Activated CD4-positive, alpha-beta T cell treated with anti-CD3 and anti-CD28 coated beads for 24 hours (primary cell): ENCODE measurements at places on chromosomes 13 and 19.

GRCh38 chr13:70893832-70894231 lies 785.6 kb upstream of the KLHL1 start:
- no peak for DNase-seq

GRCh38 chr13:37602733-37603381 lies 4.3 kb upstream of the POSTN start:
- no peak for DNase-seq

DNA sequence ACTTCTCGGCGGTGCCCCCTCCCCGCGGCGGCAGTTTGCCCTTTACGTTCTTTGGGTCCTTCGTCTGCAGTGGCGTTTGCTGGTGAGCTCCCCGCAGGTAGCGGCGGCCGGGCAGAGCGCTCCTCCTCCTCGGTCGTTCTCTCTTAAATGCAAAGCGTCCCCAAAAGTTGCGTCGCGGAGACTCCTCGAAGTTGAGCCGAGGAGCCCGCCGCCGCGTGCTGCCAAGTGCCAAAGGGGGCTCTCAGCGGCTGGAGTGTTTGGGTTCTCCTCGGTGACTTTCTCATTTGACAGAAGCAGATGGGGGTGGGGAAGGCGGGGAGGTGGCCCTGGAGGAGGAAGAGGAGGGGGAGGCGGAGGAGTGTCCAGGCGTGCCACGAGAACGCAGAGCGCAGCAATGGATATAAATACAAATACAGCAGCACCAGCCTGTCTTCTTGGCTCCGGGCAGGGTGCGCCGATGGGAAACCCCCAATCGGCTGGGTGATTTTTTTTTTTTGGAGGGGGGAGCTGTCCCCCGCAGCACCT lies at the start of gene SOX21:
SOX21 (minus strand) TSS at position 259 of the 525 bp plus-strand sequence. CDS start 496 bp downstream, outside the sequence.
- DNase-seq, result no peak

GRCh38 chr19:34362679-34363069 lies 2.3 kb upstream of the GPI start:
- no peak for DNase-seq

GRCh38 chr13:96632536-96633320 lies 361.5 kb downstream of the OXGR1 start:
- no peak for DNase-seq

DNA sequence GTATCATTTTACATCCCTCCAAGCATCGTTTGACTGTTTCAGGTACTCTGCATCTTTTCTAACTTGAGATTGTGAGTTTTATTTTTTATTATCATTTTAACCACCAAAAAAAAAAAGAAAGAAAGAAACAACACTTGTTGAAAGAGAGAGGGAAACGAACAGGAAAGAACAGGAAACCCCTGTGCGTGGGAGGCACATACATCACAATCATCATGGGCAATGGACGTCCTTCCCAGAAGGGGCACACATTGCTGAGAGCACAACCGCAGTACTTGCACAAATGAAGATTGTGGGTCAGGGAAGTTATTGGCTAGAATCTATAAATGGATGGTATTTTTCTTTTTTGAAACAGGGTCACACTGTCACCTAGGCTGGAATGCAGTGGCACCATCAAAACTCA lies 1.7 kb downstream of the CLC start:
- DNase-seq, result peak; percentile 3

DNA sequence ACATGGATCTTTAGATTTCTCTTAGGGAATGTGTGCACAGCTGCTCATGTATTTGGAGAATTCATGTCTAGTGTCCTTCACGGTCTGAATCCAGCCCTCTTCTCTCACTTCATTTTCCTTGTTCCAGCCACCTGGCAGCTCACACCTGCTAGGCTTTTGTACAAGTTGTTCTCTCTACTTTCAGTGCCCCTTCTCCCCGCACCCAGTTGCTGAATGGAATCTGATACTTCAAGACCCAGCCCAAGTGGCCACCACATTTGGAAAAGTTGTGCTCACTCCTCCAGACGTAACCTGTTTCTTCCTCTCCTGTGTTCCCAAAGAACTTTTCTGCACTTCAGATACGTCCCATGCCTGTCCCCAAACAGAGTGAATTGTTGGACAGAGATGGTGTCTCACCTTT lies 235.6 kb downstream of the SHISA2 start:
- DNase-seq, result no peak

- no peak for DNase-seq
These were observed 195.7 kb upstream of the UBL3 start for GRCh38 chr13:30045916-30046704.

GRCh38 chr19:58429745-58430144 lies 10.2 kb downstream of the ZNF132 start:
- DNase-seq, result no peak

- DNase-seq, result no peak
These were observed 16.1 kb downstream of the ZNF536 start for GRCh38 chr19:30388327-30388726.

- no peak for DNase-seq
These were observed 1.3 kb downstream of the FARP1 start for GRCh38 chr13:98144027-98144741.

GRCh38 chr13:112888238-112889111 lies 80.5 kb upstream of the MCF2L start:
- no peak for DNase-seq

DNA sequence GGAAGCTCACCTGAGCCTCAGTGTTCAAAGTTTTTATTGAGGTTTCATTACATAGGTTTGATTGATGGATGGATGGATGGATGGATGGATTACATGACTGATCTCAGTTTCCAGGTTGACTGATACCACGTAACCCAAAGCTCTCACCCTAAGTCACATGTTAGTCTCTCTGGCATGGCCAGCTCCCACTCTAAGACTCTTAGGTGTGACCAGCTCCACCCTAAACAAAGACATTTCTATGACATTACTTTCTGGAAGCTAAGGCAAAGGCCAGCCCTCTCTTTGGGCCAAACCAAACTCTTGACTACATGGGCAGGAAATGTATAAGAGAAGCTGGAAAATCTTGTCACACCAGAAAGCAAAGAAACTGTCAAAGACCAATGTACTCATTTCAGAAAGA lies 28.6 kb downstream of the POLR1D start:
- DNase-seq, result no peak

GRCh38 chr19:51263808-51264207 lies 12.9 kb downstream of the SIGLECL1 start:
- no peak for DNase-seq

DNA sequence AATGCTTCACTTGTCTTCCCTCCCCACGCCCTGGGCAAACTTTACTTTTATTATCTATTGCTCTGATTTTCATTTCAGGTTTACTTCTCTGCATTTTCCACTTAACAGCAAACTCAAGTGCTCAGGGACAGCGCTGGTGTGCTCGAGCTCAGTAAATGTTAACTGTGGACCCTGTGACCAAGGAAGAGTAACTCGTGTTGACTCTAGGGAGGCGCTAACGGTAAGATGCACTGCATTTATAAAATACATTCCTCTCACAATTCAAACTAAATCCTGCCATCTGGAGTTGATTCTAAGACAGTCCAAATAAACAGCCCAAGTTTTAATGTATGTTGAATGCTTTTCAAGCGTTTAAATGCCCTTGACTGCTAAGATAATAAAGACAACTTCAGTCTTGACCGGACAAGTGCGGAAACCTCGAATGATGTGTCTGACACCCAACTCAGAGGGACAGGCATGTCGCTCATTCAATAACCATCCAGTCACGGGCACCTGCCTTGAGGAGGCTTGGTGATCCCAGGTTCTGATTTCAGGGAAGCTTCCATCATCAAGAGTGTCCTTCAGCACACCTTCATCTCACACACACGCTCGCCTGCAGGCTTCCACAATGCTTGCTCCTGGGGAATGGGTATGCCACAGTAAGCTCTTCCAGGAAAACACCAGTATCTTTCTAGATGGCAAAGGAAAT lies 93.2 kb downstream of the STK24 start:
- DNase-seq, result no peak

GRCh38 chr19:7924651-7925170 lies 1.2 kb downstream of the CTXN1 start:
- DNase-seq, result no peak

GRCh38 chr13:92175330-92175729 lies 776.9 kb downstream of the GPC5 start:
- DNase-seq, result no peak

GRCh38 chr19:47445527-47445926 lies 26.2 kb downstream of the SLC8A2 start:
- no peak for DNase-seq

GRCh38 chr13:96898212-96898611 lies 96.1 kb downstream of the OXGR1 start:
- DNase-seq, result no peak

DNA sequence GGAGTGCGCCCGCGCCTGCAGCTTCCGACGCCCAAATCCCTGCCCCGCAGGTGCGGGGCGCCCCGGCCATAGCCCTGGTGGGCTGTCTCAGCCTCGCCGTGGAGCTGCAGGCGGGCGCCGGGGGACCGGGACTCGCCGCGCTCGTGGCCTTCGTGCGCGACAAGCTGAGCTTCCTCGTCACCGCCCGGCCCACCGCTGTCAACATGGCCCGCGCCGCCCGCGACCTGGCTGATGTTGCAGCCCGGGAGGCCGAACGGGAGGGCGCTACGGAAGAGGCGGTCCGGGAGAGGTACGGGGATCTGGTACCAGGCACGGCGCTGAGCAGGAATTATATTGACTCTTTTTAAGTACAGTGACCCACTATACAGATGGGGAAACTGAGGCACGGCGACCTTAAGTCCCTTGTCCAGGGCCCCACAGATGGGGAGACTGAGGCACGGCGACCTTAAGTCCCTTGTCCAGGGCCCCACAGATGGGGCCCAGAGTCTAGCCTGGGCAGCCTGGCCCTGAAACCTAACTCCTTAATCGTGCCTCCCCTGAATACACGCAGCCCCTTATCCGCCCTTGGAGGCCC lies 586 bp downstream of the MRI1 start:
- no peak for DNase-seq

GRCh38 chr13:82720986-82721385 lies 1161.3 kb downstream of the SLITRK1 start:
- DNase-seq, result no peak

GRCh38 chr13:20125129-20125782 lies 35.6 kb downstream of the GJA3 start:
- DNase-seq, result no peak

DNA sequence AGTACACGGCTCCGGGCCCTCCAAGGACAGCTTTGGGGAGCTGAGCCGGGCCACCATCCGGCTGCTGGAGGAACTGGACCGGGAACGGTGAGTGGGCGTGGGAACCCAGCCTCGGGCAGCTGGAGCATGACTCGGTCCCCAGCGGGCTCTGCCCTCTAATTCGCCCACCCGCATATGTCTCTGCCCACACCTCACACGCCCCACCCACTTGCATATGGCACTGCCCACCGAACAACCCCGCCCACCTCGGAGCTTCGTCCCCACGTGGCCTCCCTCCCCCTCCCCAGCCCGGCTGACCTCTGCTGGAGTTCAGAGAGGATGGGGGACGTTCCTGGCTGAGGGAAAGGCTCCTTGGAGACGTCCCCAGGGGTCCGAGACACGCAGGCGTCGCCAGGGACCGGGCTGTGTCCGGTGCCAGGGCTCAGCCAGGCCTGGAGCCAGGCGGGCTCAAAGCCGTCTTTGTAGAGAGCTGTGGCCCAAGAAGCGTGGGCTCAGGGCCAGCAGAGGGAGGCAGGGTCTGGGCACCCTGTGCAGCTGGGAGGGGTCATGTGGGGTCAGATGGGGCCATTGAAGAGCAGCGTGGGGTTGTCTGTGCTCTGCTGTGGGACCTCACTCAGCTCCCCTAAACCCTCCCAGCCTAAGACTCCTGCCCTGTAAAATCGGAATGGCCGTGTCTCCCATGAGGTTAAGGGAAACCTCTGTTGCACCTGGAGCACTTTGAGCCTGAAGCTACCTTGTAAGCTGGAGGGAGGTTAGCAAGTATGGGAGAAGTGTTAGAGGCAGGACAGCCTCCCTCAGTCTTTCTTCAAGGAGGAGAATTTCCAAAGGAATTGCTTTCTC lies 3.8 kb downstream of the APC2 start:
- DNase-seq, result no peak

DNA sequence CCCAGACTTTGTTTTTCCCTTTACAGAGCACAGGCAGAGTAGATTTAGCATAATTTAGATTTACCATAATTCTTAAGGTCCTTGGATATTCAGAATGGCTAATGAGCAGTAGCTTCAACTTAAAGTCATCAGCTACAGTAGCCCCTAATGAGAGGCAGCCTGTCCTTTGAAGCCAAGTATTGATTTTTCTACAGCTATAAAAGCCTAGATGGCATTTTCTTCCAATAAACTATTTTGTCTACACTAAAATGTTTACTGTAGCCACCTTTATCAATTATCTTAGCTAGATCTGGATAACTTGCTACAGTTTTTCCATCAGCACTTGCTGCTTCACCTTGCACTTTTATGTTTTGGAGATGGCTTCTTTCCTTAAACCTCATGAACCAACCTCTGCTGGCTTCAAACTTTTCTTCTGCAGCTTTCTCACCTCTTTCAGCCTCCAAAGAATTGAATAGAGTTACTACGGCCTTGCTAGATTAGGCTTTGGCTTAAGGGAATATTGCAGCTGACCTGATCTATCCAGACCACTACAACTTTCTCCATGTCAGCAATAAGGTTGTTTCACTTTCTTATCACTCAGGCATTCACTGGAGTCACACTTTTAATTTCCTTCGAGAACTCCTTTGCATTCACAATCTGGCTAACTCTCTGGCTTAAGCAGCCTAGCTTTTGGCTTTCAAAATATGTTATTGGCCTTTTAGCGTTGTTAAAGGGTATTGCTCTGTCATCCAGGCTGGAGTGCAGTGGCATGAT lies 26.6 kb downstream of the BRD4 start:
- no peak for DNase-seq

DNA sequence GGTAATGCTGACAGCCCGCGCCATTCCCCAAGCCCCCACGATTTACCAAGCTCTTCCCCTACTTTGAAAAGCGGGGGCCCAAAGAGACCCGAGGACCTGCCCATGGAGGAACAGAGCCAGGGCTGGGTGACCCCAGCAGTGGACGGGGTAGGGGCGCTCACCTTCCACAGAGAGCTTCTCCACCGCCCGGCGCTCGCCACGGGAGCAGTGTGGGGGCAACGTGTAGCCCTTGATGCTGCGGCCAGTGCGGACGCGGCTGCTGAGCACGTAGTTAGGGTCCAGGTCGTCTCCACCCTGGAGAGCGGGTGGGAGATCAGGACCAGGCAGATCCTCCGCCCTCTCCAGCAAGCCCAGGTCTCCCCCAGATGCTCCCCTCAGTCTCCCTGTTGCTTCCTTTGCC lies 7.4 kb downstream of the CKM start:
- DNase-seq, result no peak

- DNase-seq, result no peak
These were observed 14.0 kb upstream of the PTOV1 start for GRCh38 chr19:49837009-49837310.

DNA sequence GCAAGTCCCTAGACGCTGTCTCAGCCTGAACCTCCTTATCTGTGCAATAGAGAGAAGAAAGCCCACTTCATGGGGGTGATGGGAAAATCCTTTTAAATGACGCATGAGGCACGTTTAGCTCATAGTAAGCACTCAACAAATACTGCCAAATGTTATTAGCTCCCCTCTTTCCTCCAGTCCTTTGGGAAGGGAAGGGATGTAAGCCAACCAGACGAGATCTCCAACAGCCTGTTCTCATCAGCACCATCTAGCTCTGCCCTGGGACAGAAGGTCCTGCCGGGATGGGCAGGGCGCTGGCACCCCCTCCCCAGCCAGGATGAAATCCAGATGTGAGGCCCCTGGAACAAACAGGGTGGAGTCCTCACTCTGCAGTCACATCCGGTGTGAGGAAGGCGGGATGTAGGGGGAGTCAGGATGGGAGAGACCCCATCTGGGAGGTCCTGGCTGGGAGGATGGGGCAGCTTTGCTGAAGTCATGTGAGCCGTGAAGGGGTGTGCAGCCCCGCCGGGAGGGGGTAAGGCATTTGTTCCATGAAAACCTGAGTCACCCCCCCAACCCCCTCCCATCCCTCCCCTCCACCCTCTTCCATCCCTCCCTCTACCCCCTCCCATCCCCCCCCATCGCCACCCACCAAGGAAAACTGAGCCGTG lies 4.6 kb downstream of the S1PR2 start:
- DNase-seq, result no peak

- DNase-seq, result no peak
These were observed 19.3 kb upstream of the FREM2 start for GRCh38 chr13:38667526-38668109.
